Activated T-cell treated with anti-CD3 and anti-CD28 coated beads, Interleukin-2, amount 50 U/mL, for 24 hours (primary cell): ENCODE measurements at places on chromosomes 2 and 18.

DNA sequence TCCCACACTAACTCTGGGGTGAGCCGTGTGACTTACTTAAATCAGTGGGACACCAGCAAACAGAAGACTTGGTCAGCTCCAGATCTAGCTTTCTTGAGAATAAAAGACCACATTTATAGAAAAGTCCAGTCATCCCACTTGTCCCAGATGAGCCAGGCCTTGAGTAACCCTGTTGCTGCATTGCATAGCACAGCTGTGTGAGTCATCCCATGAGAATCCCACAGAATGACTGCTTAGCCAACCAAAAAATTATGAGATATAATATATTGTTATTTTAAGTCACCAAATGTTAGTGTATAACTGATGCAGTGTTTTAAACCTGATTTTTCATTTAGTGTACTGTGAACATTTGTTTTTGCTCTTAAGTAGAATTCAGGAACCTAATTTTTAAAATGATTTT, 94.2 kb upstream of the FSHR start:
- no peak for DNase-seq

GRCh38 chr2:37873229-37873628, 51.9 kb upstream of the RMDN2 start:
- no peak for DNase-seq

GRCh38 chr2:105952131-105952530, 207.4 kb downstream of the NCK2 start:
- DNase-seq = no peak

GRCh38 chr2:237547841-237548416, 18.4 kb upstream of the PRLH start:
- no peak for DNase-seq

GRCh38 chr2:20141056-20141762, 83.7 kb downstream of the SDC1 start:
- DNase-seq = no peak

DNA sequence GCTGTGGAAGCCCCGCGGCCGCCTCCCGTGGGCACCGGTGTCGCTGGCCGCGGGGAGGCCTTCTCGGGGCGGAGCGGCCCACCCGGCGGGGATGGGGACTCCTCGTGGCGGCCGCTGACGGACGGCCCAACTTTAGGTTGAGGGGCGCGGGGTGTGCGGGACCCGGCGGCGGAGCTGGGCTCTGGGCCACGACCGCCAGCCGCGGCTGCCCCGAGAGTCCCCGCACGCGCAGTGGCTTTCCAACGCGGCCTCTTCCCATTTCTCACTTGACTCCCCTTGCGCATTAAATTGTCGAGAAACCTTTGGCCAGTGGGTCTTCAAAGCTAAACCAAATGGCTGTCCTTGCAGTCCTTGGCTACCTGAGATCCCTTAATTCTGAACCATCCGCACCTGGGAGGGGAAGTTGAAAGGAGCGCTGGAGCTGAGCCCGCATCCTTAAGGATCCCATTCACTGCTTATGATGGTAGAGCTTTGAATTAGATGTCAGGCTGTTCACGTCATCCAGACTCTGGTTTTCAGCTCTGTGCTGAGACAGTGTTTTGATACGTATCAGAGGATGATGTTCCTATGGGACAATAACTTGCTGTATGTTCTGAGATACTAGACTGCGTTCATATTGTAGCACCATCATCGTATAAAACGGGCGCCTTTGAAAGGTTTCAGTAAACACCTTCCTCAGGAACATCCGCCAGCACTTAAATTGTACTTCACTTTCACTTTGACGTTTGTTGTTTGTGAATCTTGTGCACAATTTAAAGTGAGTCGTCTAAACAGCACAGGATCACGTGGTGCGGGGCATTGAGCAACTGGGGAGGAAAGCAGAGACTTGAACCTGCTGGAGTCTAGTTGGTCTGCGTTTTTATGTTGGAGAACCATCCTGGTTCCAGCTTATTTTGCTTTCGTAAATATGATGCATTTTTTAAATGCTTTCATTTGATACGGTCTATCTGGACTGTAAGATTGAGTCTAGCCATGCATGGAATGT, 874 bp downstream of the CLIP4 start:
- DNase-seq = peak; percentile 69

- no peak for DNase-seq
These were observed 613.4 kb downstream of the ARHGAP15 start for GRCh38 chr2:143742581-143742980.

DNA sequence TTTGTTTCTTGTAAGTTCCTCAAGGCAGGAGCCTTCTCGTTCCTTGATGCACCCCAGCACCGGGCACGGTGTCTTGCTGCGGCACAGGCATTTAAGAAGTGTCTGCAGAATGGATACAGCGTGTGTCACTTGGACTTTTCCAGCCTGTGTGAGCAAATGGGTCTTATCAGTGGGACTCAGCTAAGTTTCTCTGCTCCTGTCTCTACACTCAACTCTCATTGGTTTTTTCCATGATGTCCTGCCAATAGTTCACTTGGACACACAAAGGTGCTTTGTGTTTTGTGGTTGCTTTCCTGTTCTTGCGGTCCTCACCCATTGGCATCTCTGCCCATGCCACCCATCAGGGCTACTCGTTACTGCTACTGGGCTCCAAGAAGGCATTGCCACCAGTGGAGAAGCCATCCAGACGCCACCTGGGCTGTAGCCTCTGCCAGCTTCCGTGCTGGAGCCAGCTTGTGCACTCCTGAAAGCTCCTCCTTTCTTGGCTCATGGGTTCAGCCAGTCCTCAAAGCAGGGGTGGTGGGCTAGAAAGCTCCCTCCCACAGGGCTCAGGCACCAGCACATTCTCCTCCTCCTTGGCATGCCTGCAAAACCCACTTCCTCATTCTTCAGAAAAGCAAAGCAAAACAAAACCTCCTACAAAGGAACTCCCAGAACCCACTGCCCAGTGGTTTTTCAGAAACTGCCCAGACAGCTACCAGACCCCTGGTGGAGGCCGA, 41.4 kb downstream of the IL1R2 start:
- DNase-seq = no peak
